Right hindlimb (tissue), 1 donor: ENCODE measurements at places on chromosomes 7 and 10.

GRCh38 chr10:29783201-29783947 is 148.6 kb upstream of the SVIL start:
- DNase-seq: no peak

DNA sequence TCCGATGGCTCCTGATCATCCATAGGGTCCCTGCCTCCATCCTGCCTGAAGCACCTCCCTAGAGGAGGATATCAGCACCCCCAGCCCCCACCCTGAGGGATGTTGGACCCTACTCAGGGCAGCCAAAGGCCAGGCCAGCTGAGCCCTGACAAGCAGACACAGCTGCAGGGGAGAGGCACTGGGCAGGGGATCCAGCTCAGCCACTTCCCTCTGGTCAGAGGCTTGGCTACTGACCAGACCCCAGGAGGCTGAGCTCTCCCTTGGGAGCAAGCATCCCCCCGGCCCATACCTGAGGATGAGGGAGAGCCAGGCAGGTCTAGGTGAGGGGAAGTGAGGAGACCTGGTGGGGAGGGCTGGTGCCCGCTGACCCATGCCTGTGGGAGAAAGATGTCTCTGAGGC is 6.6 kb downstream of the LDB3 start:
- no peak for DNase-seq

- DNase-seq: no peak
These were observed 210.7 kb upstream of the GNAI1 start for GRCh38 chr7:79923953-79924352.

GRCh38 chr7:45717537-45718235 is 143.5 kb downstream of the ADCY1 start:
- DNase-seq: no peak

GRCh38 chr10:131048606-131049005 is 262.9 kb downstream of the TCERG1L start:
- no peak for DNase-seq

DNA sequence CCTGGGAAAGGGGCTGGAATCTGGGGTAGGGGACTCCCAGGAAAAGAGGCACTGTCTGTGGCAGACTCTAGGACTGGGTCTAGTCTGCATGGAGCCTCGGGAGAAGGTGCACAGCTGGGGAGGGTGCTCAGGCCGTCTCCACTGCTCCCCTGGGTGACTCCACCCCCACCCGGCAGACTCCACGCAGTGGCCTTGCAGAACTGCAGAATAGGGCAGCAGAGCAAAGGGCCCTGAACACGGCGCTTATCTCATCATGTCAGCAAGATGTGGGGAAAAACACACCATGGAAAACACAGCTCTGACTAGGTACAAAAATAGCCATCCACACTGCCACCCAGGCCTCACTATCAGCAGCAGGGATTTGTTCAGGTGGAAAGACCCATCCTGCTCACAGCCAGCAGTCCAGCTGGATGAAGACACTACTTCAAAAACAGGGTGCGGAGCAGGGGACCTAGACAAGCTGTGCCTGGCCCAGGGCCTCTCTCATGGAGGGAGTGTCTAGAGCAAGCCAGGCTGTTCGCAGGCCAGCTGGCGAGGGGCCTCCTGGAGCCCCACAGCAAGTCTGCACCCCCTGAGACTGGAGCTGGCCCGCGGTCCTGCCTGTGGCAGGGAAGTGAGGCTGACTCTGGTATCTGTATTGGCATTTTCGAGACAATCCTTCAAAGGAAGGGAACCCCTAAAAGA is 11.7 kb downstream of the MAT1A start:
- DNase-seq: no peak

GRCh38 chr7:116579322-116579721 is 54.5 kb downstream of the CAV1 start:
- DNase-seq: no peak

GRCh38 chr10:78542521-78542920 is 508.9 kb downstream of the RPS24 start:
- no peak for DNase-seq

DNA sequence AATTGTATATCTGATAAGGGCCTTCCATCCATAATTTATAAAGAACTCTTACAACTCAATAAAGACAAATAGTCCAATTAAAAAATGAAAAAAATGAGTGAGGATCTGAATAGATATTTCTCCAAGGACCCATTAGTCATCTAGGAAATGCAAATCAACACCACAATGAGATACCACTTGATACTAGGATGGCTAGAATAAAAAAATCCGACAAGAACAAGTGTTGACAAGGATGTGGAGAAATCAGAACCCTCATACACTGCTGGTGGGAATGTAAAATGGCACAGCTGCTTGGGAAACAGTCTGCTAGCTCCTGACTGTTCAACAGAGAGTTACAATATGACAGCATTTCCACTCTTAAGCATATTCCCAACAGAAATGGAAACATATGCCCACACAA is 24.6 kb downstream of the ALOX5 start:
- DNase-seq: no peak
